HCT116 (cell line): ENCODE measurements at places on chromosomes 16 and 17. TPM values are rescaled to one million over a fixed set of nuclear protein-coding genes. Genes with fewer than 3 reads are reported as not detected.

The FOXF1 gene
- 2.4 TPM for total RNA-seq

The C1QBP gene
- total RNA-seq = 524 TPM

The CLDN9 gene
- total RNA-seq = 0.76 TPM

- peak; percentile 38 for DNase-seq
These were observed 198.0 kb upstream of the MPHOSPH6 start for GRCh38 chr16:82368041-82368440.

DNA sequence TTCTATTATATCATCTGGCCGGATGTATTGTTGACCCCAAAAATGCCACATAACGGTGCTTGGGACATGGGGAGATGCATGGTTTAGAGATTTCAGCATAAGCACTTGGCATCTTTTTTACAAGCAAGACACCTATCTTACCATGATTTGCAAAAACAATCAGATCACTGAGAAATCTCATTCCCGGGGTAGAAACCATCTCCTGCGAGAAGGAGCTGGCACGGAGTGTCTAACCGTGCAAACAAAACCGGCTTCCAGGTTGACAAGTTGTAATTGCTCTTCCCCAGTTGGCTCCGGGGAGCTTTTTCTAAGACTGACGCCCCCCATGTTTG lies 1.0 kb downstream of the SLC16A6 start:
- no peak for DNase-seq

- peak; percentile 83 for DNase-seq
These were observed 6.8 kb upstream of the NOTUM start for GRCh38 chr17:81967533-81968395.

GRCh38 chr17:32609884-32610650 lies 123.3 kb downstream of the CDK5R1 start:
- DNase-seq = no peak

GRCh38 chr17:8066841-8067775 lies 20.4 kb downstream of the ALOX12B start:
- DNase-seq = no peak

The ZG16 gene
- total RNA-seq = 0.07 TPM

The LPO gene
- total RNA-seq = not detected

- no peak for DNase-seq
These were observed 28.9 kb upstream of the FBXW10B start for GRCh38 chr17:15648386-15648785.

GRCh38 chr16:57106767-57107166 lies 14.4 kb downstream of the CPNE2 start:
- DNase-seq = no peak
